ENCODE measurements at places on chromosomes 16 and 17.

DNA sequence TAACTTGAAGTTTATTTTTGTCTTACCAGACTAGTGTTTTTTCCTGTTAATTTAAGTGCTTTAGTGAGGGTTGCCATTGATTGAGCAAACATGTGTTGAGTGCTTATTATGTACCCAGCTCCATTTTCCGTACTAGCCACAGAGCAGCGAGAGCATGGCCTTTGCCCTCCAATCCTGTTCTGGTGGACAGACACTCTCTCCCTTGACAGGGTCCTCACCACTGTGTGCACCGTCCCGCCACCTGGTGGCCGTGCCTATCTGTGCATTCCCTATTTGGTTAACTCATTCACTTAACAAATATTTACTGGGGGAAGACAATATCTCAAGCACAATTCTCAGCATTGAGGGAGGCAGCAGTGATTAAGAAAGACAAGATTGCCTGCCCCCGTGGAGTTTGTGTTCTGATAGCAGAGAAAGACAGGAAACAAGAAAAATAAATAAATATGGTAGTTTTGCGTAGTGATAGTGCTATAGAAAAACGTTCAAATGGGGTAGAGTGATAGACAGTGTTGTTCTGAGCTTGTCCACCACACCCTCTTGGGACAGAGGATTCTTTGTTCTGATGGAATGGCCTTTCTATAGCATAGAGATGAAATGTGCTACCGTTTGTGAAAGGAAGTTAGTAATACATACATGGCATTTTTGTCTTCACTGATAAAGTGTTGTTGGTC lies 13.0 kb downstream of the CDH13 start:
- no peak for DNase-seq

DNA sequence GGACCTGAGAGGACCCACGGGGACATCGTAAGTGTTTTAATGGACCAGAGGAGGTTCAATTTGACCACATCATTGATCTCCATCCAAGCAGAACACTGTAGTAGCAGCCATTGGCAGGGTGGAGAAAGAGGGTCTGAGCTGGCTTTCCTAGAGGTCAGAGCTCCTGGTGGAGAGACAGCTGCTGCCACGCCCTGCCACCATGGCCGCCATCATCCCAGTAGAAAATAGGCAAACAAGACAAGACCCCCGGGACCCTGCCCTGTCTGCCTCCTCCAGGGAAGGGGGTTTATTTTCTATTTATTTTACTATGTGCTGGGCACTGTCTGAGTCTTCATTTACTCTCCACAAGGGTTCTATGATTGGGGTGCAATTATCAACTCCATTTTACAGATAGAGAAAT lies 11.4 kb upstream of the ITGA3 start:
- DNase-seq, result no peak

DNA sequence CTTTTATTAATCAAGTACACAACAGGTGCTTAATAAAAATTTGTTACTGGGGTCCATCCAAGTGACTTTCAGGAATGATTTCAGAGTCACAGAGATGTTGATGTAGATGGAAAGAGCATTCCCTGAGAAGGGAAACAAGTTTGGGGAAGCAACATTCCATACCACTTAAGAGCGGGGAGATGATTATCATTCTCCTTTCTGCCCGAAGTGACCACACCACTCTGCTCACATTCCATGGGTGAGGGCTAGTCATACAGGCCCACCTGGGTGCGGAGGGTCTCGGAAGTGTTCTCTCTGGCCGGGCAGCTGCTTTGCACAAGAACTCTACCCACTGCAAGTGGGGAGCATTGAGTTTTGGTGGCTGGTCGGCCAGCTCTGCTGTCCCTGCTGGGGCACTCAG lies 231.4 kb downstream of the SNX29 start:
- no peak for DNase-seq

DNA sequence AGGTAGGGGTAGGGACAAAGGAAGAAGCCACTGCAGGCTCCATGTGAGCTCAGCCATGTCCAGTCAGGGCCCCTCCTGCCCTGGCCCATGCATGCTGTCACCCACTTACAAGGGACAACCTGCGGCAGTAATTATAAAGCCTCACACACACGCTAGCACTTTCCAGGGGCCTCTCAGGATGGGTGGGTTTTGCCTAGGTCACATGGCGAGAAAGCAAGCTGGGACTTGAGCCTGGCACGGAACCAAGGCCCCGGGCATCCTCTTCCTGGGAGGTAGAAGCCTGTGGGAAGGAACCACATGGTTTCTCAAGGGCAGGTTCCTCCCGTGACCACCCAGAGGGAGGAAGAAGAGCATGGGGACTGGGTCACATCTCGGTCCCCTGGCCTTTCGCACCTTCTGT lies 7.0 kb downstream of the ZNF319 start:
- no peak for DNase-seq

- DNase-seq, result no peak
Measured at GRCh38 chr17:721540-721937, 6.9 kb upstream of the VPS53 start.

DNA sequence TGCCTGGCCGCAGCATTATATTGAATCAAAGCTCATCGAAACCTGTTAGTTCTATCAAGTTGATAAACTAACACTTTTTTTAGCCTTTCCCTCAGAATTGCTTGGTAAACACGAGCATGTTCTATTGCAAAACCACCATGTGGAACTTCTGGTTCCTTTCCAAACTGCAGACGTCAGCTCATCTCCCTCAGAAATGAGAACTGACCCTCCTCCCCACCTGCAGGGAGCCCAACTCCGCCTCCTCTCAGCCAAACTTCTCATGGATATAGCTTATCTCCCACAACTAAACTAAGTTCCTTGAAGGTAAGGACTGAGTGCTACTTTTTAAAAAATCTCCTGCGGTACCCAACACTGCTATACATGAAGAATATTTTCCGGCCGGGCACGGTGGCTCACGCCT lies 6.7 kb downstream of the SHMT1 start:
- no peak for DNase-seq

- DNase-seq, result no peak
Measured at GRCh38 chr16:69307091-69307490, 4.1 kb upstream of the VPS4A start.

GRCh38 chr16:81940781-81941560 lies 70.3 kb downstream of the SDR42E1 start:
- DNase-seq, result no peak

- DNase-seq, result no peak
Measured at GRCh38 chr17:29243792-29244191, 2.9 kb upstream of the CRYBA1 start.

DNA sequence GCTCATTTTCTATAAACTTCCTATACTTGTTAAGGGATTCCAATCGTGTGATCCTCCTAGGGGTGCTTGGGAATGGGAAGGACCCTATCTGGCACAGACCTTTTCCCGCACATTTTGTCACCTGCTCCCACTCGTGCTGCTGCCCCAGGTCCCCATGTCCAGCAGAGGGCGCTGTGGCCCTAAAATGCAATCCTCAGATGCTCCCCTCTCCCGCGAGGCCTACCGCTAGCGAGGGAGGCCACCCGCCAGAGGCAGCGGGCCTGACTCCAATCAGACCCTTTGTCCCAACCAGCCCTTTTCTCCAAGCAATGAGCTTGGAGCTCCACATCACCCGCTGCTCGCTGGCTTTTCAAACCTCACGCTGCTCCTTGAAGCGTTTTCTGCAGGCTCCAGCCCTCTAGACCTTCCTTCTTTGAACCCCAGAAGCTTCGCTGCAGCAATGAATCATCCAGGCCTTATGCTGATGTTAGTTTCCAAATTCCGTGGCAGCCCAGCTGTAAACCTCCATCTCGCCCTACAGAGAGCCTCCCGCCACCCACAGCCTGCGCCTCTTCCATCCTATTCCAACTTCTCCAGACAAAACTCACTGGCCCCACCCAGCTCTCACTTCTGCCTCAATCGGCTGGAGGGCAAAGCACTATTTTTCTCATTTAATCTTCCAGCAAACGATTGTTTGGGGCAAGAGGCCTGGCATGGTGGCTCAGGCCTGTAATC lies 23.6 kb upstream of the FZD2 start:
- DNase-seq, result peak; percentile 53

GRCh38 chr17:921161-921560 lies 58.4 kb downstream of the NXN start:
- no peak for DNase-seq

GRCh38 chr16:89401641-89402445 lies 88.5 kb downstream of the ANKRD11 start:
- DNase-seq, result no peak

All from T-helper 22 cell (primary cell).